Activated naive CD4-positive, alpha-beta T cell treated with anti-CD3 and anti-CD28 coated beads, Interleukin-2, amount 10 ng/mL, durations not matched to agents 7 days and 5 days (primary cell): ENCODE measurements at places on chromosomes 13 and 19.

DNA sequence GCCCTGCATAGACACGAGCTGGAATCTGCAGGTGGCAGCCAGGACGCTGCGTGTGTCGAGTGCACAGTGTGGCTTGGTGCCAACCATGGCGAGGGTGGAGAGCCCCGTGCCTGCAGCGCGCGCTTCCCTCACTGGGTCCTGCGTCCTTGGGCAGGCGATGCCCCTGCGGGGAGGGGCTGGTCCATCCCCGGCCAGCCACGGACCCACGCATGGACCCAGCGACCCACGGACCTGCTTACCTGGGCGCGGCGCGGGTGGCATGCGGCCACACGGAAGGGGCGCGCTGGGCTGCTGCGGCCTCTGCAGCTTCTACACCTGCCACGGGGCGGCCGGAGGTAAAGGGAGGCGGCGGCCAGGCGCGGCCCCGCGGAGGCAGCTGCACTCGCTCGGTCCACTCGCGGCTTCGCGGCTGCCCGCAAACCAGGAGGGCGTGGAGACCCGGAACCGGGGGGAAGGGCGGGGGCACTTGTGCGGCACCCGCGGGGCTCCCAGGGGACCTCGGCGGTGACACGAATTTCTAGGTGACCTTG, 569 bp upstream of the MCF2L start:
- no peaks in the 10 kb centered on the region for H3K36me3 ChIP-seq
- H3K4me3 ChIP-seq, result peak overlapping the region; percentile 75
- peak; percentile 63 for DNase-seq
- H3K27me3 ChIP-seq, result peaks cover 38% of the 10 kb centered on the region
- H3K4me1 ChIP-seq, result peaks cover 18% of the 10 kb centered on the region

GRCh38 chr13:74695021-74695800, 561.0 kb upstream of the KLF12 start:
- DNase-seq, result no peak
- H3K27ac ChIP-seq, result no peak overlapping the region
- H3K4me3 ChIP-seq, result no peak overlapping the region
- H3K27me3 ChIP-seq, result no peaks in the 10 kb centered on the region

- H3K4me3 ChIP-seq, result no peak overlapping the region
- H3K27ac ChIP-seq, result no peak overlapping the region
- peaks cover 10% of the 10 kb centered on the region for H3K4me1 ChIP-seq
- no peak for DNase-seq
- no peaks in the 10 kb centered on the region for H3K27me3 ChIP-seq
These were observed 10.8 kb downstream of the CLN5 start for GRCh38 chr13:77002590-77003190.

DNA sequence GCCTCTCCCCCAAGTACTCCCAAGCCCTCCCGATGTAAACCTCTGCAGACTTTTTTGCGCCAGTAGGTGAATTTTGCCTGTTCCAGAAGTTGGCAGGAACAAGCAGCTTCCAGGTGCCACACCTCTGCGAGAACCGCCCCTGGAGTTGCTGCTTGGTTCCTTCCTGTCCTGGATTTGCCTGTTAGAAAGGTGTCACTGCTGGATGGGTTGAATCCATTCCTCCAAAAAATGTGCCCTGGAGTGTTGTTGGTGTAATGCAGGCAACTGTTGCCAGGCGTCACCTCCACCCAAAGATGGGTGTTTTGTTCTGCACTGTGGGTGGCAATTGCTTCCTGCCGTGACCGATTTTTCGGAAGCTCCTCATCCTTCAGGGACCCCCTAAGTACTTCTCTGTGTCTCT, 5.7 kb downstream of the PGPEP1 start:
- peaks cover 20% of the 10 kb centered on the region for H3K4me1 ChIP-seq
- peak overlapping the region; percentile 59 for H3K27ac ChIP-seq
- no peaks in the 10 kb centered on the region for H3K27me3 ChIP-seq
- H3K36me3 ChIP-seq, result peaks cover 31% of the 10 kb centered on the region

DNA sequence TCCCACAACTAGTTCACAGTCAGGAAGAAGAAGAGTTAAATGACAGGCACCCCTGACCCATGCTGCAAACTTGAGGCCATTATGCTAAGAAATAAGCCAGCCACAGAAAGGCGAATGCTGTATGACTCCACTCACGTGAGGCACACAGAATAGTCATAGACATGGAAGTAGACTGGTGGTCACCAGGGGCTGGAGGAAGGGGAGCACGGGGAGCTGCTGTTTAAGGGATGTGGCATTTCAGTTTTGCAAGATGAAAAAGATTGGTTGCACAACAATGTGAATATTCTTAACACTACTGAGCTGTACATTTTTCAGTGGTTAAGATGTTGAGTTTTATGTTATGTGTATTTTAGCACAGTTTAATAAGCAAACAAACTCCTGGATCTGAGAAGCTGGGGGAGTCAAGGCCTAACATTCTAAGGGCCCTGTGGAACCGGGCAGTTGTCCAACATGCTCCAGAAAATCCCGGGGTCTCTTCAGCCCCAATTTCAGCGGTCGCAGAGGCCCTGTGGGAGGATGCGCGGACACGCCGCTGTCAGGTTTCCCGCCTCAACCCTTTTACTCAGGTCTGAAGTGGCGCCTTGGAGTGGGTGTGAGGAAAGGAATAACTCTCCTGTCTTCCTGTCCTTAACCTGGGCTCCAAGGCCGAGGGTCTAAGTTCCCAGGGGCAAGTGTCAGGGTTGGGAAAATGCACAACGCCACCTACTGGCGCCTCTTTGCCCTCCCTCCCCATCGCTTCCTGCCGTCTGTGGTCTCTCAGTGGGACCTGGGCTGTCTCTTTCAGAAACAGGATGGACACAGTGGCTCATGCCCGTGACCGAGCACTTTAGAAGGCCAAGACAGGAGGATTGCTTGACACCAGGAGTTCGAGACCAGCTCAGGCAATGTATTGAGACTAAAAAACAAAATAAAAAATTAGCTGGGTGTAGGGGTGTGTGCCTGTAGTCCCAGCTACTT, 4.4 kb upstream of the TMEM272 start:
- peaks cover 11% of the 10 kb centered on the region for H3K4me1 ChIP-seq
- H3K4me3 ChIP-seq, result no peak overlapping the region
- no peak overlapping the region for H3K27ac ChIP-seq
- DNase-seq, result peak; percentile 57
- no peaks in the 10 kb centered on the region for H3K36me3 ChIP-seq

DNA sequence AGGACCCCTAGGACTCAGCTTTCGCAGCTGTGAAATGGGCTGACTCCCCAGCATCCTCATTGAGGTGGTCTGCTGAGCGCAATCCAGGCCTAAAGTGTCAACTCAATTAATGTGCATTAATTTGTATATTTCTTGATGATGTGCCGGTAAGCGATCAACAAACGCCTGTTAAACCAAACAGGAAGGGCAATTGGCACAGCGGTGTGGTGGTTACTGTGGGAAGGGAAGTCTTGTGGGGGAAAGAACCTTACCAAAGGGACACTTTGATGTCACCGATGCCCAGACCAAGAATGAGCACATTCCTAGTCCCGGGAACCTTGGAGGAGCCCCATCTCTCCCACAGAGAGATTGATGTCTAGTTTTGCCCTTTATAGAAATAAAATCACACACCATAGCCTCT, 1.6 kb downstream of the JAK3 start:
- peak overlapping the region; percentile 97 for H3K27ac ChIP-seq
- H3K36me3 ChIP-seq, result peaks cover 48% of the 10 kb centered on the region
- peak overlapping the region; percentile 93 for H3K4me3 ChIP-seq
- peaks cover 69% of the 10 kb centered on the region for H3K4me1 ChIP-seq
- no peaks in the 10 kb centered on the region for H3K27me3 ChIP-seq

GRCh38 chr13:60347690-60348089, 49.3 kb upstream of the TDRD3 start:
- no peaks in the 10 kb centered on the region for H3K36me3 ChIP-seq
- no peak overlapping the region for H3K4me3 ChIP-seq
- no peaks in the 10 kb centered on the region for H3K4me1 ChIP-seq
- H3K27me3 ChIP-seq, result peaks cover 12% of the 10 kb centered on the region

GRCh38 chr19:36266375-36266961, 51.6 kb downstream of the ZNF146 start:
- no peak overlapping the region for H3K27ac ChIP-seq
- DNase-seq, result no peak
- H3K4me1 ChIP-seq, result no peaks in the 10 kb centered on the region

DNA sequence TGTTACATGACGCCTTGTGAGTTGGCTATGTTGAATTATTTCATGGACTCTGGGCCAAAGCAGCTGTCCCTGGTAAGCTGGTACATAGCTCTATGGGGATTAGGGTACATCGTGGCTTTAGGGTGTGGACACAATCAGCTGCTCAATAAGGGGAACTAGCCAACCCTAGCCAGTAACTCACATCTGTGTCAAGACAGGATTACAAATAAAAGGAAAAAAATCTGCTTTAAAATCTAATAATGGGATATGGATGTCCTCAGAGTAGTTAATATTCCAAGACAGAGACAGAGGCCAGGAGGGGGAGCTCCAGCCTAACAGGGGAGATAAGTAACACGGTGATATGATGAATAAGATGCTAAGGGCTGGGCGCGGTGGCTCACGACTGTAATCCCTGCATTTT, 21.1 kb upstream of the ZNF766 start:
- no peak overlapping the region for H3K27ac ChIP-seq
- no peaks in the 10 kb centered on the region for H3K4me1 ChIP-seq
- DNase-seq, result peak; percentile 73
- H3K4me3 ChIP-seq, result no peak overlapping the region
- H3K27me3 ChIP-seq, result no peaks in the 10 kb centered on the region

GRCh38 chr19:8576273-8576993, 809 bp downstream of the MYO1F start:
- peaks cover 7% of the 10 kb centered on the region for H3K27me3 ChIP-seq
- peak overlapping the region; percentile 98 for H3K4me3 ChIP-seq
- peak overlapping the region; percentile 93 for H3K27ac ChIP-seq
- peaks cover 88% of the 10 kb centered on the region for H3K4me1 ChIP-seq
- peaks cover 49% of the 10 kb centered on the region for H3K36me3 ChIP-seq
- peak; percentile 33 for DNase-seq

GRCh38 chr13:44035400-44035799, 155.7 kb downstream of the LACC1 start:
- H3K27me3 ChIP-seq, result peaks cover 6% of the 10 kb centered on the region
- H3K4me1 ChIP-seq, result no peaks in the 10 kb centered on the region
- H3K36me3 ChIP-seq, result no peaks in the 10 kb centered on the region

DNA sequence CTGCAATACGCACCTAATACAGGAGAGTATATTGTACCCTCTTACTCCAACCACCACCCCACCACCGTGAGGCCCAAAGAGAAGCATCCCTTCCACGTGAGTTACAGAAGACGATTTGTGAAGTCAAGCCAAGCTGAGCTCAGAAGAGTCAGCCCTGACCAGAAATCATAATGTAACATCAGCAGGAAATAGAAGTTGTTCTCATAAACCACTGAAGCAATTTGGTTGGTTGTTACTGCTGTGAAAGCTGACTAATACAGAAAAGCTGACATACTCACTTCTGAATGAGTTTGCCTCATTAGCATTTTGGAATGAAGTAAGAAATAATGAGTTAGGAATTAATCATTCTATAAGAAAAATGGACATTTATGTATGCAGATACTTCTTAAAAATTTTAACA, 749.4 kb upstream of the SLC10A2 start:
- no peaks in the 10 kb centered on the region for H3K4me1 ChIP-seq
- H3K27ac ChIP-seq, result no peak overlapping the region
- H3K27me3 ChIP-seq, result no peaks in the 10 kb centered on the region
- H3K4me3 ChIP-seq, result no peak overlapping the region
- DNase-seq, result no peak

DNA sequence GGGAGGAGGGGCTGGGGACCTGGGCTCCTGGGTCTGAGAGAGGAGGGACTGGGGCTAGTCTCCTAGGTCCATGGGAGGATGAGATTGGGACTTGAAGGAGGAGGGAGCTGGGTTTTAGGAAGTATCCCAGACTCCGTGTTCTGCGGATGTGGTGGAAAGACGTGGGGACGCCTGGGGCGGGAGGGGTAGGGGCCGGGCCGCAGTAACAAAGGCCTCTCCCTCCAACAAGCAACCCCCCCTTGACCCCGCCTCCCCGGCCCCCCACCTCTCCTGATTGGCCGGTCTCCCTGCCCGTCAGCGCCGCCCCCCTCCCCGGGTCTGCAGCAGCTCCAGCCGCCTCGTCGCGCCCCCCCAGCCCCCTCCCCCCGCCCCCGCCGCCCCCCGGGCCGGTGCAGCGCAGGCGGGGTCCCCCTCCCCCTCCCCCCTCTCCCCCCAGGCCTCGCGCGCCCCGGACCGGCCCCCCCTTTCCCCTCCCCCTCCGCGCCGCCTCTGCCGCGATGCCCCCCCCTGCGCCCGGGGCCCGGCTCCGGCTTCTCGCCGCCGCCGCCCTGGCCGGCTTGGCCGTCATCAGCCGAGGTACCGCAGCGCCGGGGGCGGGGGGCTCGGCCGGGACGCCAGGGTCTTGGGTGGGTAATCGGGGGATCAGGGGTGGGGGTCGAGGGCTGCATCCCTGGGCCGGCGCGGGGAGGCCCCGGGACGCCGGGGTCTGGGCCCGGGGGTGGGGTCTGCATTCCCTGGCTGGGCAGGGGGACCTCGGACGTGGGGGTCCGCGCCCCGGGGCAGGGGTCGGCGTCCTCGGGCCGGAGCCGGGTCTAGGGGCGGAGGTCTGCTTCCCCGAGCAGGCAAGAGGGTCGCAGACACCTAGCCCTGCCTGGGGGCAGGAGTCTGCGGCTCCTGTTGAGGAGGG, at the start of gene IGLON5:
TSS of gene IGLON5 (plus strand) at position 294 of the 907 bp plus-strand sequence. CDS start at position 498, 204 bp downstream.
- no peak for DNase-seq
- H3K4me1 ChIP-seq, result peaks cover 5% of the 10 kb centered on the region
- H3K27ac ChIP-seq, result no peak within 1 kb of the TSS
- H3K4me3 ChIP-seq, result no peak within 1 kb of the TSS

DNA sequence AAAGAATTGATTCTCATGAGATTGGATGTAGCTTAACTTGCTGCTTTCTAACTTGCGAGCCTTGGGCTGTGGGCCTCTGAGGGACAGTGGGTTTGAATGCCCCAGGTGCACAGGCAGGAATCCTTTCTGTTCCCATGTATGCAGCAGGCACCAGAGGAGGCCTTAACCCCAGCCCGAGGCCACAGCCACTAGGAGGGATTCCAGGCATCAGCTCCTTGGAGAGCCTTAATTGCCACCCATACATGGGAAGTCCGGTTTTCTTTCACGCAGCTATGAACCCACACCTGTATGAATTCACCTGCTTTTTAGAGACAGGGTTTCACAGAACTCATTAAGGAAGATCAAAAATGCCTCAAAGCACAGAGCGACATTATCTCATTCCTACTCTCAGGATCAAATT, 117.9 kb downstream of the CRYL1 start:
- DNase-seq, result no peak
- H3K4me1 ChIP-seq, result peaks cover 44% of the 10 kb centered on the region
- no peak overlapping the region for H3K4me3 ChIP-seq
- peaks cover 10% of the 10 kb centered on the region for H3K36me3 ChIP-seq

- H3K4me1 ChIP-seq, result no peaks in the 10 kb centered on the region
- peaks cover 4% of the 10 kb centered on the region for H3K36me3 ChIP-seq
- H3K4me3 ChIP-seq, result no peak overlapping the region
- H3K27me3 ChIP-seq, result no peaks in the 10 kb centered on the region
These were observed 111.0 kb downstream of the B3GLCT start for GRCh38 chr13:31310786-31311185.

- no peaks in the 10 kb centered on the region for H3K36me3 ChIP-seq
- peak; percentile 62 for DNase-seq
- H3K27ac ChIP-seq, result no peak overlapping the region
- peaks cover 48% of the 10 kb centered on the region for H3K27me3 ChIP-seq
- H3K4me3 ChIP-seq, result peak overlapping the region; percentile 78
- H3K4me1 ChIP-seq, result peaks cover 12% of the 10 kb centered on the region
These were observed 3.5 kb downstream of the FSTL3 start for GRCh38 chr19:679418-680286.
